ENCODE measurements at places on chromosomes 7 and 10.

- DNase-seq: peak; percentile 46
Observed at GRCh38 chr7:146053492-146053891, 63.1 kb upstream of the CNTNAP2 start.

- no peak for DNase-seq
Observed at GRCh38 chr7:36951257-36951697, 227.0 kb upstream of the AOAH start.

- no peak for DNase-seq
Observed at GRCh38 chr10:47116445-47116844, 183.6 kb upstream of the GDF10 start.

DNA sequence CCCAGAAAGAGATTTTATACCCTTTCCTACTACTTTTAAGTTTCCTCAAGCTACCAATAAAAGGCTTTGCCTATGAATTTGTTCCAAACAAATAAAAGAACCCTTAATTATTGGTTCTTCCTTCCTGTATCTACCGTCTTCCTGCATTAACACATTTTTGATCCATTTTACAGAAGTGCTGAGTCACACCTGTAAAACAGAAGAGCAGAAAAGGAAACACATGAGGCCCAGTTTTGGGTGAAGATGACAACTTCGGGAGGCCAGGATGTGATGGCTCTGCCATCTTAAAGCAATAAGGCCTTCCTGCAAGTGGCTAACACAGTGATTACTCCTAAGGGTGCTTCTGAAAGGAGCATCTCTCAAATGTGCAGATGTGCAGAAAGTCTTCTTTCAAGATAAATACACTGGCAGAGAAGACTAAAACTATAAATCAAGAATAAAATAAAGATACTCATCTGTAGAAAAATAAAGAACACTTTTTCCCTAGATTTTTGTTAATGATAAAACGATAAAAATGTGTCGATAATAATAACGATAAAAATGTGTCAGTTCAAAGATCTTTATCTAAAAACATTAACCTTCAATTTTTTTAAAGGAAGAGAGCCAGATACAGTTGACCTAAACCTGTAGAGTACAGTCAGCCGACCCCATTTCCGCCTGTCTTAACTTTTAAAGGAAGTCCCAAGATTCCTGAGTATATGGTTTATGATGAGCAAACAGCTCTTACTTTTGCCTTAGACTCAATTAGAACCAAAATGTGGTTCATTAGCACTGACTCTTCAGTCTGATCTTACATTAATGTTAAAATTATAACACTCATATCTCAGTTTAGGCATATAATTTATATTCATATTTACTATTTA is 108.6 kb downstream of the UBE2H start:
- peak; percentile 22 for DNase-seq

GRCh38 chr7:48245751-48246472 is 74.7 kb downstream of the ABCA13 start:
- DNase-seq: no peak

DNA sequence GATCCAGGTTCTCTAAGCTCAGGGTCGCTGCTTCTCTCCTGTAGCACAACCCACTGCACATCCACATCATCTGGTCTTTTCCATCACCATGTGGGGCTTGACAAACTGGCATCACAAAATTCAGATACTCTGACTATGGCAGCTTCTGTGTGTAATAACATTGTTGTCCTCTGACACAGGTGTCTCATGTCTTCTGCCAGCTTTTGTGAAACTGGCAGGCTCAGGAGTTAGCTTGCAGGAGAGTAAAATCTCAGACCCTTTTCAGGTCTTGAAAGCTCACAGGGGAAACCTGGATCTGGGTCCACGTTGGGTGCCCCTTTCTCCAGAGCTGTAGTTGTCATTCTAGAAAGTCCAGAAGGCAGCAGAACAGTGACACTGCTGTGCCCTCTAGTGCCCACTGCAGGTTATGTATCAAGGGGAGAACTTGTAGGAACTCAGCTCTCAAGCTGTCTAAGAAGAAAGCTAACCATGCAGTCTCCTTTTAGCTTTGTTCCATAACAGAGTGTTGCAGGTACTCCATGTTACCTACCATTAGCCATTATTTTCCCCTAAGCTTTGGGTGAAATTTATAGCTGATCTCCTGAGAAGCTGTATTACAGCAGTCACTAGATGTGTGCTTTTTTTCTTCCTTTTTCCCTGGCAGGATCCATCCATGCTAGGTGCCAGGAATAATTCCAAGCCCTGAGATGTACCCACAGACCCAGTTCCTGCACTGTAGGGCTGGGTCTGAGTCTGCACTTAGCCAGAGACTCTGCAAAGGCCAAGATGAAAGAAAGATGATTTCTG is 102.7 kb downstream of the ZNF248 start:
- DNase-seq: peak; percentile 48

- no peak for DNase-seq
Observed at GRCh38 chr7:50085344-50085743, 7.7 kb downstream of the ZPBP start.

DNA sequence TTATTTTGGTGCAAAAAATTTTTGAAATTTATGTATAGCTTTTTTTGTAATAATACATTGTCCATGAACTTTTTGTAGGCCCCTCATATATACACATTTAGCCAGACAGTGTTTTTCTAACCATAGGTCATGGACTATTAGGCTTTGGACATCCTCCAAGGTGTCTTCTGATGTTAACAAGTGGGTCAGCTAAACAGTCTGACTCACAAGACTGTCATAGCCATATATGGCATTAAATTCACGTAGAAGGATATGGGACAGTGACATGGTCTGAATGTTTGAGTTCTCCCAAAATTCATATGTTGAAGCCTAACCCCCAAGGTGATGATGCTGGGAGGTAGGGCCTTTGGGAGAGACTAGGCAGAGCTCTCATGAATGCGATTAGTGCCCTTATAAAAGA is 14.0 kb upstream of the NUB1 start:
- DNase-seq: peak; percentile 46

- DNase-seq: no peak
Observed at GRCh38 chr10:103828107-103828506, 27.3 kb downstream of the SH3PXD2A start.

DNA sequence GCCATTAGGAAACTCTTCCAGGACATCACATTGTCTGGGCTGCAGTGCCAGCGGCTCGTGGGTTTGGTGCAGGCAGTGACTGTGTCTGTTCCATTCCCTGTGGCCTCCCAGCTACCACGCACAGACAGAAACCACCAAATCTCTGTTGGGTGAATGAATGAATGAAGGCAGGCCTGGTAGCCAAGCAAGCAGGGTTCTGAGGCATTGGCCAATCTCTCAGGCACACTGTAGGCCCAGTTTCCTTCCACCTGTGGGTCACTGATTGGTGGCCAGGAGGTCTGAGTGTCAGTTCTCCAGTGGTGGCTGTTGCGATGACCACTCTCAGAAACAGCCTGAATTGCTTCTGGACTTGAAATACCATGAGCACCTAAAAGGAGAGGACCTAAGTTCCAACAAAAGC is 59.4 kb upstream of the CTBP2 start:
- DNase-seq: no peak

GRCh38 chr10:74738052-74738451 is 88.3 kb upstream of the KAT6B start:
- DNase-seq: no peak

GRCh38 chr7:149409895-149410294 is 51.0 kb downstream of the ZNF777 start:
- no peak for DNase-seq

GRCh38 chr7:22361795-22362194 is 4.8 kb upstream of the RAPGEF5 start:
- DNase-seq: peak; percentile 43

DNA sequence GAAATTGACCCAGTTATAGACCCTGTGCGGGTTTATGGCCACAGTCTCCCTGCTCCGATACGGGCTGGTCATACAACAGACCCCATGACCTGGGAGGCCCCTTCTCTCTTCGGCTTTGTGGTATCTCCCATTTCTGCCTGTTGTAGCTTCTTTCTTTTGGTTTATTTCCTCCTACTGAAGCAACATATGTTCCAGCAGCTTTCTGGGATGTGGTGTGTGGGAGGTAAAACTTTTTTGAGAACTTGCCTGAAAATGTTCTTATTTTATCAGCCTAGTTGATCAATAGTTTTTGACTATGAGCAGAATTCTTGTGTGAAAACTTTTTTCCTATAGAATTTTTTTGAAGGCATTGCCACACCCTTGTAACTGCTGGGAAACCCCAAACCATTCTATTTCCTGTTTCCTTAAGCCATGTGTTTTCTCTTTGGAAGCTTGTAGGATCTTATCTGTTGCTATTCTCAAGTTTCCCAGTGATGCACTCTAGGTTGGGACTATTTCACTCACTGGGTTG is 80.0 kb downstream of the DAGLB start:
- peak; percentile 71 for DNase-seq

All from A172 (cell line).